ENCODE measurements at places on chromosomes 3 and 15. TPM values are rescaled to one million over a fixed set of nuclear protein-coding genes. Genes with fewer than 3 reads are reported as not detected.

SKOR1 gene
- 0.15 TPM for total RNA-seq

- no peak for DNase-seq
Observed at GRCh38 chr15:35928847-35929246, 382.9 kb upstream of the DPH6 start.

DNAH12 gene
- 0.32 TPM for total RNA-seq

DNA sequence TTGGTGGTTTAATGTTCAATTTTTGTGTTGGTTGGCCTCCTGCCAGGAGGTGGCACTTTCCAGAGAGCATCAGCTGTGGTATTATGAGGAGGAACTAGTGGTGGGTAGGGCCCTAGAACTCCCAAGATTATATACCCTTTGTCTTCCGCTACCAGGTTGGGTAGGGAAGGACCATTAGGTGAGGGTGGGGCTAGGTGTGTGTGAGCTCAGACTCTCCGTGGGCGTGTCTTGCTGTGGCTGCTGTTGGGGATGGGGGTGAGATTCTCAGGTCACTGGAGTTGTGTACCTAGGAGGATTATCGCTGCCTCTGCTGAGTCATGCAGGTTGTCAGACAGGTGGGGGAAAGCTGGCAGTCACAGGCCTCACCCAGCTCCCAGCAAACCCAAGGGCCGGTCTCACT, 187.1 kb downstream of the DPH6 start:
- no peak for DNase-seq

DNA sequence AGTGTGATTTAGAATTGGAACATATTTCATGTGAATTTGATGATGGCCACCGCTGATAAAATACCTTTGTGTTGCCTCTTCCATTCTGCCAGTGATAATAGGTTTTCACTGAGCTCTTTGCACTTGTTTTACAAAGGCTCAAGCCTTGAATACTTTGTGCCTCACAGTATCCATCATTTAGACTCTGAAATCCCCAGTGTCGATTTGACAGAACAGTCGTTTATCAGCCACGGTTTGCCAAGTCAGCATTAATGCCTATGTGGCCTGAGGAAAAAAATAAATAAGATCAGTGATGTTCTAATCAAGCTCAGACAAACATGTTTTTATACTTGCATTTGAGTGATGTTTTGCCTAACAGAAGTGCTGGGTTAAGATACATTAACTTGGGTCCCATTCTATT, 399.1 kb downstream of the RBMS3 start:
- no peak for DNase-seq

DNA sequence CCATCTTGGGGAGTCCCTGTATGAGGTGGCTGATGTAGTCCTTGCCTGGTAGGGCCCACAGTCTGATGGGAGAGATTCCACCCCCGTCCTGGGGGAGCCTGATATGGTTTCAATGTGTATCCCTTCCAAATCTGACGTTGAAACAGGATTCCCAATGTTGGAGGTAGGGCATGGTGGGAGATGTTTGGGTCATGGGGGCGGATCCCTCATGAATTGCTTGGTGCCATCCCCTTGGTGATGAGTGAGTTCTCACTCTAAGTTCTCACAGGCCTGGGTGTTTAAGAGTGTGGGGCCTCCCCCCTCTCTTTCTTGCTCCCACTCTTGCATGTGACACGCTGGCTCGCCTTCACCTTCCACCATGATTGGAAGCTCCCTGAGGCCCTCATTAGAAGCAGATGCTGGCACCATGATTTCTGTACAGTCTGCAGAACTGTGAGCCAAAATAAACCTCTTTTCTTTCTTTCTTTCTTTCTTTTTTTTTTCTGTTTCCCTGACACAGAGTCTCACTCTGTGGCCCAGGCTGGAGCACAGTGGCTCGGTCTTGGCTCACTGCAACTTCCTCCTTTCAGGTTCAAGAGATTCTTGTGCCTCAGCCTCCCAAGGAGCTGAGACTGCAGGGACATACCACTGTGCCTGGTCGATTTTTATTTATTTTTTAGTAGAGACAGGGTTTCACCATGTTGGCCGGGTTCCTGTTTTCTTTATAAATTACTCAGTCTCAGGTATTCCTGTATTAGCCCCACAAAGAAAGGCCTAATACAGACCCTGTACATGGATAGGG, 28.6 kb downstream of the ITGA11 start:
- DNase-seq, result no peak

GRCh38 chr15:71182522-71182921, 67.3 kb downstream of the THSD4 start:
- no peak for DNase-seq

DNA sequence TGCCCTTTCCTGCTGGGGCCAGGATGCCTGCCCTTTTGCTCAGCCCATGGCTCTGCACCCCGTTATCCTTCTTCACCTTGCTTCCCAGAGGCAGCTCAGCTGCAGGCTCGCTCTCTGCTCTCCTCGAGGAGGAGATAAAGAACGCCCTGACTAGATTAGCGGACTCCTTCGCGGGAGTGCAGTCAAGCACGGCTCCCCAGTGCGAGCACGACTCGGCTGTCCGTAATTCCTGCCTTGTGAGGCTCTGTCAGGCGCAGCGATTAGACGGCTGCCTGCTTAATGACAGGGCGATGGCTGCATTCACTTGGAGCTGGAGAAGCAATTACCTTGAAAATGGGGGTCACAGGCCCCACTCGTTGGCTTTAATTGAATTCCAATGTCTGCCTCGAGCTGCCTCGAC, 25.9 kb downstream of the TLE3 start:
- no peak for DNase-seq

INO80 gene
- total RNA-seq, result 12.6 TPM

XYLB gene
- 0.35 TPM for total RNA-seq

- no peak for DNase-seq
Observed at GRCh38 chr3:190089711-190090110, 31.0 kb downstream of the P3H2 start.

- DNase-seq, result no peak
Observed at GRCh38 chr15:67026610-67026967, 38.8 kb upstream of the SMAD3 start.

CPLX3 gene
- 2.5 TPM for total RNA-seq

All from heart left ventricle (tissue), 16 donors.